GM12892 (cell line): ENCODE measurements at places on chromosomes 1 and 21.

DNA sequence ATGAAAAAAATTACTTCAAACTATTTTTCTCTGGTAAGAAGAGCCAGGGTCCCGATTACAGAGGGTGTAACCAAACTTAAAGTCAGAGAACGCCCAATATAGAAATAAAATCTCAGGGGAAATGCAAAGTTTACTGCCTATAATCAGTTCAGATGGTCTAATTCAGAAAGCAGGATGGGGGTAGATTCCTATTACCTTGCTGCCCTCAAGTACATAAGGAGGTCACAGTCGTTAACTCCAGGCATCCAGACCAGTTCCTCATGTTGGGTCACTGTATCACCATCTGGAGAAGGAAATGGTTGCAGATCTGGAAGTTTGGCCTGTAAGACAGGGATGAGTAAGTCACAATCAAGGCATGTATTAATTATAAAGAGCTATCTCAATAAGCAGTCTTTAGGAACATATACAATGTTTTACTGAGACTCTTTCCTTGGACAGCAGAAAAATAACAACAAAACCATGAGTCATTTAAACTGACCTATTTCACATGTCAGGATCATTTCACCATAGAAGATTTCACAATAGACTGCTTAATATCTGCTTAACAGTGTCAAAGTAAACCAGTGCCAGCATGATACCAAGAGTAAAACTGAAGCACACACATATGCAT lies 179.4 kb downstream of the SLC45A1 start:
- DNase-seq, result no peak

- no peak for DNase-seq
Observed at GRCh38 chr1:119191325-119191724, 50.9 kb upstream of the WARS2 start.

DNA sequence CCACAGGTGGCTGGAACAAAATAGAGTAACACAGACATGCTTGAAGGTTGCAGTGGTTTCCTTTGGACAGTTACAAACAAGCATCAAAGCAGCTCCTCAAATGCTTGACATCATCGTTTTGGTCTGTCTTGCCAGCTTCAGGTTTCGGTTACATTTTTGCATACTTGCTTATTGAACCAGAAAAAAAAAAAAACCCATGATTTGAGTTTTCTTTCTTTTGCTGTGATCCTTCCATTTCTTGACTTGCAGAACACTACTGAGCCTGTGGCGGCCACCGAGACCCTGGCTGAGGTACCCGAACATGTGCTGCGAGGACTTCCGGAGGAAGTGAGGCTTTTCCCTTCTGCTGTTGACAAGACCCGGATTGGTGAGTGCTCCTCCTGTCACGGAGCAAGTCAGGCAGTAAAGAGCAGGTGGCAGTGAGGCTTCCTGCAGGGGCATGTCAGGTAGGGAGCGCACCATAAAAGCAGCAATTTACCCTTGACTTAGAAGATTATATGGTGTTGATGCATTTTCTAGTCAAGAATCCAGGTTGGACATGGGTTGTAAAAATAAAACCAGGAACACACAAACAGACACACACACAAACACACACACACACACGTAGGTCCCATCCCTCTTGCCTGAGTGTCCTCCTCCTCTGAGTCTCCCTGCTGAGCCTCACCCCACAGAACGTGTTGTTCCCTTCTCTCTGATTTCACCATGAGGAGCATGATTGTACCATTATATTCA lies 30.9 kb downstream of the PRDM2 start:
- peak; percentile 63 for DNase-seq

DNA sequence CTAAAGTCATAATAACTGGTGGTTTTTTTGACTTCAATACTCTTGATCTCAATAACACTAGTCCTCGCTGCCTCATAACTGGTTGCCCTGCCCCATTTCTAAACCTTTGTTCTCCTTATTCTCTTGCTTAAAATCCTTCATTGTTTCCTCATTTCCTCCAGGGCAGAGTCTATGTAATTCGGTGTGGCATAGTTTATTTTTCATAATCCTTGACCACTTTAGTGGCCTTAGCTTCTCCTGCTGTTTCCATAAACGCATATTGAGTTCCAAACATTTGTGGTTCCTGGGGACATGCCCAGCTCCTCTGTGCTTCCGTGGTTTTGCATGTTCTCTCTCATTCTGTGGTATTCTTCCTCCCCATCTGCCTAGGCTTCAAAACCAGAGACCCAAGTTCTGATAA lies 19.0 kb upstream of the TLCD4 start:
- no peak for DNase-seq

DNA sequence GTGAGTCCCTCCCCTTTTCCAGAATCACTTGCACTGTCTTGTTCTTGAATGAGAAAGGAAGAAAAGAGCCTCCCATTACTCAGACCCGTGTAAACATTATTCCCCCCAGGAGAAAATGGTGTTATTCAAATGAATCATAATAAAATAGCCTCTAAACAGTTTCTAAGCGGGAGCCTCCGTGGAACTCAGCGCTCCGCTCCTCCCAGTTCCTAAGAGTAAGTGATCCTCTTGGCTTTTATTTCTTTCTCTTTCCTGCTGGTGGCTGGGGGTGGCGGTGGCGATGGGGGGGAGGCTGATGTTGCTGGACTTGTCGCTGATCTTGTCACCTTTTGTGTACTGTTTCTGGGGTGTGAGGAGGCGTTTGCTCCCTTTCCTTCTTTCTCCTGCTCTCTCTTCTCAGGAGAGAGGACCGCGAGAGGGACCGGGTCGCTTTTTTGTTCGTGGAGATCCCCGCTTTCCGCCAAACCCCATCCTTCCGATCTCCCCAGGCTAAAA lies 781 bp downstream of the PROX1 start:
- no peak for DNase-seq

GRCh38 chr1:19140465-19140864 lies 69.6 kb downstream of the UBR4 start:
- DNase-seq, result no peak

GRCh38 chr1:27431601-27431940 lies 39.1 kb downstream of the GPR3 start:
- DNase-seq, result no peak

GRCh38 chr1:154220071-154220969 lies at the start of gene UBAP2L:
Gene UBAP2L (plus strand): TSS chr1:154220955. CDS start chr1:154225124, 4,169 bp downstream.
- DNase-seq, result peak; percentile 79

- DNase-seq, result no peak
Observed at GRCh38 chr1:192474080-192474683, 101.4 kb upstream of the RGS1 start.

GRCh38 chr1:185695299-185695698 lies 38.9 kb upstream of the HMCN1 start:
- no peak for DNase-seq

- DNase-seq, result no peak
Observed at GRCh38 chr1:3657578-3658230, 5.4 kb downstream of the TP73 start.

- DNase-seq, result no peak
Observed at GRCh38 chr1:232542633-232543593, 87.0 kb downstream of the SIPA1L2 start.

GRCh38 chr21:26099610-26100219 lies 70.9 kb downstream of the APP start:
- no peak for DNase-seq

DNA sequence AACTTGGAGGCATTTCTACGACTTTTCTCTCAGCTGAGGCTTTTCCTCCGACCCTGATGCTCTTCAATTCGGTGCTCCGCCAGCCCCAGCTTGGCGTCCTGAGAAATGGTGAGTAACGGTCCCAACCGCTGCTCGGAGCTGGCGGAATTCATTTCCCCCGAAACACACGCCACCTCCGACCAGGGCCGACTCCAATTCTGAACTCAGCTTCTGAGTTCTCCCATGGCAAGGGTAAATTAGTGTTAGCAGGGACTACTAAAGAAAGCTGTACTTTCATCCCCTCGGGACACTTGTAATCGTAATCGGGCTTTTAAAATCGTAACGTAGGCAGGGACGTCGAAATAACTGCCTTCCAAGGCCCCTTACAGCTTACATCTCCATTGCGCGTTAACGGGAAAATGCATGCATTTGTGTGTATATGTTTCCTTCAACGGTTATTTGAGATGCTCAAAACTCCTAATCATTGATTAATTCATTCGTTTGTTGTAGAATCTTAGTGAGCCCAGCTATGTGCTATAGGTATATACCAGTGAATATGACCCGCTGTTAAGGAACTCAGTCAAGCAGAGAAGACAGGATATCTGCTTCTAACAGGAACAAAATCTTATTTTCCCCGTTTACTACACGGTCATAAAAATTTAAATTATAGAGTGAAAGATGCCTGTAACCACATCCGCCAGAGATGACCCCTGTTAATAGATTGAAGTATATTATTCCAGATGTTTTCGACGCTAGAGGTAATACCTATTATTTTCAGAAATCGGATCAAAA lies 472 bp downstream of the DTL start:
- DNase-seq, result no peak

DNA sequence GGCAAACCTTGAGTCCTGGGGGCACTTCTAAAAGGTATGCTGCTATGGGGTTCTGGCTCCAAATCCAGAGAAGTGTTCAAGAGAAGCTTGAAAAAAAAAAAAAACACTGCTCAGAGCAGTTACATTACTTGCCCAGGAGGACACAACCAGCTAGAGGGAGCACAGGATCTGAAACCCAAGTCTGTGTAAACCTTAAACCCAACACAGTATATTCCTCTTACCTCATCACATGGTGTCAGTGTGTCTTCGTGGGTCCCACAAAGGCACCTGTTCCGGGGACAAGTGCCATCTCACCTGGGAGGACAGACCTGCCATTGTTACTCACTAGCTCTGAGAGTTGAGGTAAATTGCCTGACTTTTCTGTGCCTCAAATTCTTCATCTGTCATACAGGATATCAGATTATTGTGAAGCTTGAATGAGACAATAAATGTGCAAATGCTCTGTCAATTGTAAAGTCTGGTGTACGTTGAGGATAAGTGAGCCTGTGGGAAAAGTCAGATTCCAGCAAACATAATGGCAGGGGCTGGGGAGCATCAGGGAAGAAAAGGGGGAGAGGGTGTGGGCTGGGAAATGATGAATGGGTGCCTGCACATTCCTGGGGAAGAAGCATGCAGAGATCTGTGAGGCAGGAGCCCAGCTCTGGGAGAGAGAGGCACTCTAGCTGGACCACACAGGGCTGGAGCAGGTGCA lies 170.4 kb upstream of the ZC3H12A start:
- no peak for DNase-seq

- no peak for DNase-seq
Observed at GRCh38 chr1:116919802-116920201, 10.1 kb downstream of the PTGFRN start.

GRCh38 chr1:198359024-198359653 lies 181.3 kb downstream of the ATP6V1G3 start:
- DNase-seq, result no peak

DNA sequence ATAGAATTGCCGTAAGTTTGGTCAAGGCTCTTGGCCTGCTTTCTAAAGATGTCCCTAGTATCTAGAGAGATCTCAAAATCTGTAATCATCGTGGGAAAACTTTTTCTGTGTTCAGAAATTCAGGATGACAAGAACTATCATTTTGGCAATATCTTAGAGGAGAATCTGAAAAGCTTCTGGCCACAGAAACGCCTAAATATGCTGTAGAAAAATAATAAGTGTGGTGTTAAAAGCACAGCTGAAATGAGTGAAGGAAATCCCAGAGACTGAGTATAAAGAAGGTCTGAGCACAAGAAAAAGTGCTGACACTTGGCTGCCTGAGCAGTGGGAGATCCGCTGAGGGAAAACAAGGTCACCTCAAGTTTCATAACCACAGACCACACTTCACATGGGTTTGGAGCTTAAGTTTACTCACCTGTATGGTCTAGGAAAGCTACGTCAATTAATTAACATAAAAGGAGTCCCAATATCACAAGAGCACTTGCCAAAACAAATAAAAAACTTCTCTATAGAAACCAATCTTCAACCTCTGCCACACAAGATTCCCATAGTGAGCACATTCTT lies 235.2 kb upstream of the IRF2BP2 start:
- no peak for DNase-seq

- no peak for DNase-seq
Observed at GRCh38 chr1:50981741-50982140, 11.7 kb downstream of the CDKN2C start.

GRCh38 chr1:78511334-78511733 lies 20.6 kb downstream of the PTGFR start:
- DNase-seq, result no peak

- no peak for DNase-seq
Observed at GRCh38 chr1:183827801-183828200, 22.9 kb downstream of the RGL1 start.

DNA sequence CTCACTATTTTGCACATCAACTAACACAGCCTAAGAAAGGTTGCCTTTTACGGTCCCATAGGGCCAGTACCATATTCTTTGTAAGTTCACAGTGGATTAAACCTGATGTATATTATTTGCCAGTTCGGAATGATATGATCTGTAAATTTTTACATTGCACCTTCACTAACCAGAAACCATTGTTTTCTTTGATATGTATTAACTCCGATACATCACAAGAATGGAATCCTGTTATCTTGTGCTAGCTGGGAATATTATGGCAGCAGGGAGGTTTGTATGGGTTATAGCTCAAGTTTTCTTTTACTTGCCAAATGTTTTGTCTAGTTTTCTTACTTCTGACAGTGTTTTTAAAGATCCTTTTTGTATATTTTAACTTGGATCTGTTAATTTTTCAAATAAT lies 51.4 kb upstream of the S1PR1 start:
- no peak for DNase-seq

DNA sequence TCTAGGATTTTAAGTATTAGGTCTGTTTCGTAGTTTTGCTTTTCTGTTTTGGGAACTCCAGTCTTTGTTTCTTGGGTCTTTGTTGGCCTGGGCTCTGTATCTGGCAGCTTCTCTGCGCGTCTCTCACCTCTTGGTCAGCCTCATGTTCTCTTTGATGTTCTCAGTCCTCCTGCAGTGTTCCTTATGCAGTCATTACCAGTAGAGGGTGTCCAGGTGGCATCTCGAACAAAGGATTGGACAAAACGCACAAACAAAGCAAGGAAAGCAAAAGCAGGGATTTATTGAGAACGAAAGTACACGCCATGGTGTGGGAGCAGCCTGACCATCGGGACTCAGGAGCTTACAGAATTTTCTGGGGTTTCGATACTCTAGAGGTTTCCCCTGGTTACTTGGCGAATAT lies 133.7 kb upstream of the COL6A1 start:
- no peak for DNase-seq

- DNase-seq, result no peak
Observed at GRCh38 chr1:209106861-209107260, 476.7 kb upstream of the CAMK1G start.

GRCh38 chr1:66223681-66224080 lies 310.3 kb upstream of the SGIP1 start:
- DNase-seq, result no peak

- no peak for DNase-seq
Observed at GRCh38 chr1:22575532-22576149, 12.4 kb downstream of the EPHA8 start.

DNA sequence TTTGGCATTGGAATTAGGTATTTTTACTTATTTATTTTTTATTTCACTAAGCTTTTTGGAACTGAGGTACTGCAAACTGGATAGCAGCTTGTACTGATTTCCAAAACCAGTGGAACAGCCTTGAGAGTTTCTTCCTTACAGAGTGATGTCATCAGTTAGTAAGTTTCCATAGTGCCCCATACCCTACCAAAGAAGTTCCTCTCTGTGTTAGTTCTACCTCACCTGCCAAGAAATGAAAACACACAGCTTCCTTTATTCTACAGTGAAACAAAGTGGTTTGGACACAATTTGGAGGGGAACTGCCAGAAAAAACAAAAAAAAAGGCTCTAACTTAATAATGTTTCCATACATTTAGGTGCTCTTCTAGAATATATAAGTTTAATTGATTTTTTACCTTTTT lies 430.9 kb upstream of the ADGRL2 start:
- DNase-seq, result no peak

GRCh38 chr1:6638226-6638625 lies 13.6 kb downstream of the THAP3 start:
- DNase-seq, result no peak

GRCh38 chr1:177995369-177995768 lies 25.5 kb upstream of the SEC16B start:
- no peak for DNase-seq
